H54 (cell line): ENCODE measurements at places on chromosomes 2 and 18.

- no peak for DNase-seq
Measured at GRCh38 chr18:73933685-73934084, 213.9 kb downstream of the FBXO15 start.

DNA sequence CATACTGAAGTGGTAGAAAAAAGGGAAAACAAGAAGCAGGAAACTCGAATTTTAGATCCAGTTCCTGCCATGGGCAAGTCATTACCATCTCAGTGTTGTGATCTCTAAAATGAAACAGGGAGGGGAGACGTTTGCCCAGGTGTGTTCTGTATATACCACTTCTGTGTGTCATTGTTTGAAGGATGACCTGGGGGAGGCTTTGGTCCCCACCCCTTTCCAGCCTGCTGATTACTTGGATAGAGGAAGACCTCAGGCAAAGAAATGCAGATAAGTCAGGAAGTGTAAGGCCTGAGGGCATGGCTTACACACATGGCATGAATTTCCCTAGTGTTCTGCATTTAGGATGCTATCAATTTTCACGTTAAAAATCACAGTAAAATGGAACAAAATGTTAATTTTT lies 205.2 kb upstream of the CXCR4 start:
- no peak for DNase-seq

DNA sequence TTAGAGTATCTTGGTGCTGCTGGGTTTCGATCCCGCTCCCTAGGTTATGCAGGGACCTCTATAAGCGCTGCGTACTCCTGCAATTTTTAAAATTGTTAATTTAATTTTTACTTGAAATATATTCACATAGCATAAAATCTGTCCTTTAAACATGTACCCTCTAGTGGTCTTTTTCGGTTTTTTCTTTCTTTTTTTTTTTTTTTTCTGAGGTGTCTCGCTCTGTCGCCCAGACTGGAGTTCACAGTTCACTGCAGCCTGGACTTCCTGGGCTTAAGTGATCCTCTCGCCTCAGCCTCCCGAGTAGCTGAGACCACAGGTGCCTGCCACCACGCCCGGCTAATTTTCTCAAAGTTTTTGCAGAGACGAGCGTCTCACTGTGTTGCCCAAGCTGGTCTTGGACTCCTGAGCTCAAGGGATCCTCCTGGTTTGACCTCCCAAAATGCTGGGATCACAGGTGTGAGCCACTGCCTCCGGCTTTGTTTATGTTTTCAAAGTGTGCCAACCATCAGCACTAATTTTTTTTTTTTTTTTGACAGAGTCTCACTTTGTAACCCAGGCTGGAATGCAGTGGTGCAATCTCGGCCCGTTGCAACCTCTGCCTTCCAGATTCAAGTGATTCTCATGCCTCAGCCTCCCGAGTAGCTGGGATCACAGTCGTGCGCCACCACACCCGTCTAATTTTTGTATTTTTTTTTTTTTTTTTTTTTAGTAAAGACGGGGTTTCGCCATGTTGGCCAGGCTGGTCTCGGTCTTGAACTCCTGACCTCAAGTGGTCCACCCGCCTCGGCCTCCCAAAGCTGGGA lies 585 bp upstream of the MOB1A start:
- DNase-seq: no peak

DNA sequence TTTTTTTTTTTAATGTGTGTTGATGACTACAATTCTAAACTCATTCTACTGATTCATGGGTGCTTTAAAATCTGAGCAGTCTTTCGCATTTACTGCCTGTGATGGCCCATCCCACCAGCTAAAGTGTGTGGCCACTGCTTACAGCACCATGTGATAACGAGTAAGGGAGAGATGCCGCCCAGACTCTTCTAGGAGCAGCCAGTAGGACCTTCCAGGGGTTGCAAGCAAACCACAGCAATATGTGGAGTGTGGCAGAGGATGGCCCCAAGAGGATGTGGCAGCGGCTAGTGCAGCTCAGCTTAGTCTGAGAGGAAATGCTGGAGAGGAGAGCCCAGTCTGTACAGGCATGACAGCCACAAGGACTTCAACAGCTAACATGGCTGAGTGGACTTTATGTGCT lies 14.9 kb downstream of the IL1B start:
- no peak for DNase-seq

DNA sequence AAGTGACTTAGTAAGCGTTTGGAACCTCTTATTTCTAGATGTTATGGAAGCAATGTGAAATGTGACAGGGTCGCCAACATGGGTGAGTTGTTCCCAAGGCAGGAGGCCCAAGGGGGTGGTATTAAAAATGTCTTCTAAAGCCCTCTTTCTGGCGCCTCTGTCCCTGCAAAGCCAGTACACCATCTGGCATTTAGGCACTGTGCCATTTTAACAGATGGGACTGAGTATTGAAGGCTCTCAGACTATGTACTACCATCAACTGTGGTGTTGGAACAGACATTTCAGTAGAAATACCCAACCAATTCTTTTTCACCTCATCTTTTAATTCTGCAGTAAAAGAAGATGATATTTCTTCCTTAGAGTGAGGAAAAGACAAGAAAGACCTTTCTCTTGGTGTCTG lies 384.5 kb upstream of the MMADHC start:
- no peak for DNase-seq

- DNase-seq: no peak
Measured at GRCh38 chr2:9398881-9399780, 24.2 kb downstream of the ITGB1BP1 start.

GRCh38 chr2:218990612-218991011 lies 2.6 kb downstream of the CRYBA2 start:
- no peak for DNase-seq

DNA sequence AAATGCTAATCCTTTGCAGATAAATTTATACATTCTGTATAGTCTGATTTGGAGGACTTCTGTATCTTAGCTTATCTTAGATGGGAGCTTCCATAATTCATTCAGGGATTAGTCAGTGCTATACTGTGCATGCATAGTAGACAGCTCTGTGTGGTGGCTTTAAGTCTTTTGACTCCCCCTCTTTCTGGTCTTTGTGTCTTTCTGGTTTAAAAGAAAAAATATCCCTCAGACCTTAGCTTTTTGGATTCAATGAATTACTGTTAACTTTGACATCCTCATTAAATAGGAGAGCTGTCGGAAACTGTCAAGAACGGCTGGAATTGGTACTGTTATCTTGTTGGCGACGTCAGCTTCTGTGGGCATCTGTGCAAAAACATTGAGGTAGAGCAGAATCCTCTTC lies 130.4 kb downstream of the SPTBN1 start:
- no peak for DNase-seq

GRCh38 chr2:15159751-15160177 lies 401.4 kb downstream of the NBAS start:
- DNase-seq: no peak

DNA sequence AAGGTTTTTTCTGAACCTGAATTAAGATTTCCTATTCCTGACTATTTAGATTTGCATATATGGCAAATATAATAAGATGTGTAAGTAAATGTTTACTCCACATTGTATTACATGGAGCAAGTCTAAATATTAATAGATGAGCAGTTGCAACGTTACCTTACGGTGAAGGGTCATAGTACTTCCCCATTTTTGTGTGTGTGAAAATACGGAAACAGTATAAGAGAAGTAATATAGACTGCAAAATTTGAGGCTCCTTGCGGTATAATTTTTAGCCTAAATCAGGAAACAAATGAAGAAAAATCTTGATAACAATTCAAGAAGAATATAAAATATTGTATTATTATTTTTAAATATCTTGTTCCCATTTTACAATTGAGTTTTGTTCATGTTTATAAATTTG lies 434.2 kb downstream of the GRB14 start:
- no peak for DNase-seq

GRCh38 chr18:6857300-6857699 lies 127.8 kb downstream of the ARHGAP28 start:
- no peak for DNase-seq

DNA sequence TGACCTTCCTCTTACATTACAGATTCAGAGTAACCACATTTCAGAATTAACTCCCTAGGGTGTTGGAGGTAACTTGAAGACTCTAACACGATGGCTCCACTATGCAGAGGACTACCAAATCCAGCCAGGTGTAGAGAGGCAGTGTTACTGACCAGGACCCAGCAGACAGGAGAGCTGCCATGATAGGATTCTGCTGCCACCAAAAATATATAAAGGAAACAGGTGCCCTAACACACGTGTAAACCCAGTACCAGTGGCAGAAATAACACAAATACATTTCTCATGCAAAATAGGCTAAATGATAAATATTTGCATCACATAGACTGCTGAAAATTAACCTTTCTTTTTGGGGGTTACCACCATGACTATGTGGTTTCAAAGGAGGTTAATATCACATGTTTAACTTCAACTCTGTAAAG lies 7.0 kb downstream of the ZBTB14 start:
- no peak for DNase-seq

DNA sequence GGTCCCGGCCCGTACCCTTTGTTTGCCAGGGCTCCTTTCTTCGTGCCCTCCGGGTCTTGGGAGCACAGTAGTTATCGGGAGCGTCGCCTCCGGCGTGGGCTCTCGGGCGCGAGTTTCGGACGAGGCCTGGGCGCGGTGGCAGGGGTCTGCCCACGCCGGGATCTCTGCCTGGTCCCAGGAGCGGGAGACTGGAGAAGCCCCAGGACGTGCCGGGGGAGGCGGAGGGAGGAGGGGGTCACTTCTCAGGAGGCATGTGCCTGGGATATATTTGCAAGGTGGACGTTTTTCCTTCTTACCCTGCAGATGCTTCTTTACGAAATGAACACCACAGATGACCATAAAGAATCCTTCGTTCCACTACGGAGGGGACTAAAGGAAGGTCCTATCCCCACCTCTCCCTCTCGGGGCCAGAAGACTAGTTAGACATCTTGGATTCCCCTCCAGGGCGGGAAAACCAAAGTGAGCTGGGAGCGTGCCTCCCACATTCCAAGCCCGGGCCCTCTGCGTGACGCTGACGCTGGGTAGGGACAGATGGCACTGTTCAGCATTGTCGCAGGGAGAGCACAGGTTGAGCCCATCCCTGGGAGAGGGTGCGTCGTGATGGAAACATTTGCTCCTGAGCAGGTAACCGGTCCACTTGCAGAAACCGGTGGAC lies 483 bp upstream of the FHL2 start:
- DNase-seq: no peak

- no peak for DNase-seq
Measured at GRCh38 chr2:75557474-75558133, 3.1 kb downstream of the EVA1A start.

DNA sequence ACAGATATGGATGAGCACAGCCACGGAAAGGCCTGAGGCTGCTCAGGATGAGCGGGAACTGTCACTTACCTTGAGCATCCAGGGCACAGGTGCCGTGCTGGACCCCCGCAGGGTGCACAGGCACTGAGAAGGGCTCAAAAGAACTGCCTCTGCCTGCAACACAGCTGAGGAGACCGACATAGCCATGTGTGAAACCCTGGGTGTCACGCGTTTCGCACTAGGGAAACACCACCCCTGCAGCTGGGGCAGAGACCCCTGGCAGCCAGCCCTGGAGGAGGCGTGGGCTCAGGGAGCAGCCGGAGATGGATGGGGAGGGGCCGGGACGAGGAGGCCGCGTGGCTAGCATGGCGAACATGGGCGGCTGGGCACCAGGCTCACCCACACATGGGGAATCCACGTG lies 228.9 kb downstream of the EIPR1 start:
- DNase-seq: no peak

DNA sequence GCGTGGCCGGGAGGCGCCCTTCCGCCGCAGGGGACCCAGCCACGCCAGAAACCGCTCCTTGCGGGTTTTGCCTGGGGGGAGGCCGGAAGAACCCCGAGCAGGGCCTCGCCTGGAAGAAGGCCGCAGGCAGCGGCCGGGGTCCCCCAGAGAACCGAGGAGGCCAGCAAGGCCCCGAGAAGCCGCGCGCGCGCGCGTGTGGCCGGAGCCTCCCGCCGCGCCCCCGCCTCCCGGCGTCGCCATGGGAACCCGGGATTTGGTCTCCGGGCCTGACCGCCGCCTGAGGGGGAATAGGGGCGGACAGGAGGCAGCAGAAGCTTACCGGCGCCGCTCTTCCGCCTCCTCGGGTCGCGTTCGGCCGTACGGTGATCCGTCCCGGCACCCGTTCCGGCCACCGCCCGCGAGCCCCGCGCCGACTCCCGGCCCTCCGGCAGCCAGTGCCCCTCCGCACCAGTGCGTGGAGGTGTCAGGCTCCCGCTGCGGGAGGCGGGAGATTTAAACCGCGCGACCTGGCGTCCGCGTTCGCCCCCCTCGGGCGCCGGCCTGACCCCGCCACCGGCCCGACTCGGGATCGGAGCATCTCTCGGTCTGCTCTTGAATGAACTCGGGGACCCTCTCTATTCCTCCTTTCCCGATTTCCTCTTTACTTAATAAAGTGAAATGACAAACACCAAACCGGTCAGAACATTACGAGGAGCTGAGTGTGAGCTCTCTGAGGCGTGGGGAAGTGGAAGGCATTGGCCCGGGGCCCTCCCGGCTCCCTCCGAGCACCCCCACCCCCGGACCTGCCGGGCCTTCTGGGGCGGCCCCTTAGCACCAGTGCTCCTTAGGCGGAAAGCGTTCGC lies at the start of gene ICA1L:
Gene ICA1L, minus strand, starts transcription at position 467 of the 842 bp plus-strand sequence. CDS start 42,757 bp downstream, outside the sequence.
- DNase-seq: peak; percentile 72

DNA sequence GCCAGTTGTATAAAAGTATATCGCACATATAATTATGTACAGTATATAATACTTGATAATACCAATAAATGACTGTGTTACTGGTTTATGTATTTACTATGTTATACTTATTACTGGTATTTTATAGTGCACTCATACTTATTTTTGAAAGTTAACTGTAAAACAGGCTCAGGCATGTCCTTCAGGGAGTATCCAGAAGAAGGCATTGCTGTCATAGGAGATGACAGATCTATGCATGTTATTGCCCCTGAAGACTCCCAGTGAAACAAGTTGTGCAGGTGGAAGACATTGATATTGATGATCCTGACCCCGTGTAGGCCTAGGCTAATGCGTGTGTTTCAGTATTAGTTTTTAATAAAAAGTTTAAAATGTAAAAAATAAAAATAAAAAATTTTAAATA lies 20.3 kb upstream of the ASXL3 start:
- no peak for DNase-seq

DNA sequence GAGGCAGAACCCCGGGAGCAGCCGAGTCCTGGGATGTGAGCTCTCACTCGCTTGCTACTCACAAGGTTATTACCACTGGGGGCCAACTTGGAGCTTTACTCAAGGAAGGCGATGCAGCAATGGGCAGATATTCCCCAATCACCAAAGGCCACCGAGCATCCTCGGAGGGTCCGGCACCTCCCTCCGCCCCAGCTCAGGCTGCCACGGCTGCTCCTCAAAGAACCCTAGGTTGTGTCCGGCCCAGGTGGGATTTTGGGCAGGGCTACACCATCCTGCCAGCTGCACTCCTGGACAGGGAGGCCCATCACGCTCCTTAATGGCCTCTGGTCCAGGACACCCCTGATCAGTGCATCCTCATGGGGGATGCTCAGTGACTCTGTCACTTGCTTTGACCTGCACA lies 24.8 kb downstream of the FBLN7 start:
- no peak for DNase-seq

GRCh38 chr2:182553483-182553882 lies 126.6 kb upstream of the PDE1A start:
- no peak for DNase-seq

DNA sequence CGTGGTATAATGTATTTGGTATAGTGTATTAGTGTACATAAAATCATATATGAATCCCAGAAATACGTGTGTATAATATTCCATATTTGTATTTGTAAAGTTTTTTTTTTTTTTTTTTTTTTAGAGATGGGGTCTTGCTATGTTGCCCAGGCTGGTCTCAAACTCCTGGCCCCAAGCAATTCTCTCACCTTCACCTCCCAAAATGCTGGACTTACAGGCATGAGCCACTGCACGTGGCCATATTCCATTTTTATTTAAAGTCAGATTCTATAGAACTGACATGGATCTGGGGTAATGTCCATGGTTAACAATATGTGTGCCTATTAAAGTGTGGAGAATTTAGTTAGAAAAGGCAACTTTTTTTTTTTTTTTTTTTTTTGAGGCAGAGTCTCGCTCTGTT lies 71.5 kb downstream of the ANTXR1 start:
- no peak for DNase-seq
